Fibroblast of mammary gland (primary cell): ENCODE measurements at places on chromosomes 1 and 21.

DNA sequence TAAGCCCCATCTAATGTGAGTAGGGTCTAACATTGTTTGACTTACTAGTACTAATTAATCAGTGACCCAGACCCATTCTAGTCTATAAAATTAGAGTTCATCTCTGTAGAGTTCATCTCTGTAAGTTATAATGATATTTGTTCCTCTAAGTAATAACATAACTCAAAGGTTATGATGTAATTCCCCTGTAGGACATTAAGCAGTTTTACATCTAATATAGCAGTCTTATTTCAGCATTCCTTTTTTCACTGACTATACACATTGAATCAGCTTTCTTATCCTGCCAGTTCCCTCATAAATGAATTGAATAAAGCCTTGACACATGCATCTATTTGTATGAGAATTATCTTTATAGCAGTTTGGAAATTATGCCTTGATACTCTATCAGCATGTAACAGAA lies 90.9 kb downstream of the SH3GLB1 start:
- no peak for DNase-seq

DNA sequence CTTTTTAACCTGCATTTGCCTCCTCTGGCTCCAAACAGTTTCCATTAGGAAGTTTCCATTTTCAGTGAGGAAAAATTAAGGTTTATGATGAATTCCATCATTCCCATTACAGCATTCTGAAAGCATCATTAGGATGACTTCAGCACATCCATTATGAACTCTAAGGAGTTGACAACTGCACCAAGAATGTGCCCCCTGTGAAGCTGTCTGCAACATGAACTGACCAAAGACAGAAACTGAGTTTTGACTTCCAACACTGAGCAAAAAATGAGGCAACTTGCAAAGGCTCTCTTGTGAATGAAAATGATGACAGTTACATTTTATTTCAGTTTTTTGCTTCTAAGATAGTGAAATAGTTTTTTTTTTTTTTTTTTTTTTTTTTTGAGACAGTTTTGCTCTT lies 18.3 kb upstream of the KCNE1 start:
- DNase-seq: peak; percentile 82

DNA sequence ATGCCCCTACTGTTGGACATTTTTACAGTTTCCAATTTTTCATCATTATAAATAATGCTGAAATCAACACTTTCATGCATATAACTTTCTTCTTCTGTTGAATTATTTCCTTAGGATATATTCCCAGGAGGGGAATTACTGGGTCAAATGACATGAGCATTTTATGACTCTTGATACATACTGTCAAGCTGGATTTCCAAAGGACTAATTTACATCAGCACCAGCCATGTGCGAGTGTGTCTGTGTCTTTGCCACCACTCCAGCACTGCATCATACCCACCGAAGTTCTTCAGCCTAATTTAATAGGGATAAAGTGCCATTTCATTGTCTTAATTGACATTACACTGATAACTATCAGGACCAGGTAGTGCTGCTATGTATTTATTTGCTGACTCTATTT lies 146.7 kb downstream of the CSMD2 start:
- DNase-seq: no peak

GRCh38 chr21:14448784-14449183 lies 65.8 kb upstream of the HSPA13 start:
- no peak for DNase-seq

- DNase-seq: no peak
These were observed 2.4 kb upstream of the ITLN2 start for GRCh38 chr1:160956966-160957365.

- DNase-seq: no peak
These were observed 10.8 kb downstream of the COQ8A start for GRCh38 chr1:226950871-226951270.

- DNase-seq: no peak
These were observed 710.2 kb downstream of the AMY1C start for GRCh38 chr1:104459886-104460285.

DNA sequence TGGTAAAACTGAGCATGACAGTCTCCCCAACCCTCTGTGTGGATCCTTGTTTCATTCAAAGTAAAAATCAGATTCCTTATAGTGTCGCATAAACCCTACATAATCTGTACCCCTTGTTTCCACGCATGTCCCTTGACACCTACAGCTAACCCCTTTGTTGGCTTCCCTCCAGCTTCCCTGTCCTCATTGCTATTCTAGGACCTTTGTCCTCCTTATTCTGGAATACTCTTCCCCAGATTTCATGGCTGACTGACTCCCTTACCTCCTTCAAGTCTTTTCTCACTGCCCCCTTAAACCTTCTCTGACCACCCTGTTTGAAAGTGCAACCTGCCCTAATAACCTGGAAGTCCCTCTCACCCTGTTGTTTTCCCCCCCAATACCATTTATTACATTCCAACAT lies 4.0 kb downstream of the RNF11 start:
- DNase-seq: no peak

DNA sequence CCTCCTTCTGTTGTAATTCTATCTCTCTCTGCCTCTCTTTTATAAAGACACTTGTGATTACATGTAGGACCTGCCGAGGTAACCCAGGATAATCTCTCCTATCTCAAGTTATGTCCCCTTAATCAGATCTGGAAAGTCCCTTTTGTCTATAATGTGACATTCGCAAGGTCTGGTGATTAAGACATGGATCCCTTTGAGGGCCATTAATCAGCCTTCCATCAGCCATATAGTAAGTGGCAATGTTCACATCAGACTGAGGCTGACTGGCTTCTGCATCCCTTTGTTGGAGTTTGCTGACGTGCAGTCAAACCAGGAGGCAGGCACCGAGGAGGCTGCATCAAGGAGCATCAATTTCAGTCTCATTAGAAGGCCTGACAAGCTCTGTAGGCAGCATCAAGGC lies 209.6 kb downstream of the BACH1 start:
- DNase-seq: no peak

DNA sequence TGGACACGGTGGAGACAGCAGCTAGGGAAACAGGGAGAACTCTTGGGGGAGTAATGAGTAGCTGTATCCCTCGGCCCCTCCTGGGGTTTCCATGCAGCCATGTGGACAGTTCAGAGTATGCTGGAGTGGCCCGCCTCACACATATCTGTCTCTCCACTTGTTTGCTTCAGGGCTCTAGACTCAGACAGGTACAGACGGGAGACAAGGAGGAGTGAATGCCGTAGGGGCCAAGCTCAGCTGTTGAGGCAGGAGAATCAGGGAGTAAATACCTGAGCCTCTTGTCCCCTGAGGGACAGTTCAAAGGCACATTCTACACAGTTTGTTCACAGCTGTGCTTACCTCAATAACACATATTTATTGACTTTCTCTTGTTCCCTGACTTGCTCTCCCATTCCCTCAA lies 7.7 kb upstream of the PTGFRN start:
- DNase-seq: no peak

DNA sequence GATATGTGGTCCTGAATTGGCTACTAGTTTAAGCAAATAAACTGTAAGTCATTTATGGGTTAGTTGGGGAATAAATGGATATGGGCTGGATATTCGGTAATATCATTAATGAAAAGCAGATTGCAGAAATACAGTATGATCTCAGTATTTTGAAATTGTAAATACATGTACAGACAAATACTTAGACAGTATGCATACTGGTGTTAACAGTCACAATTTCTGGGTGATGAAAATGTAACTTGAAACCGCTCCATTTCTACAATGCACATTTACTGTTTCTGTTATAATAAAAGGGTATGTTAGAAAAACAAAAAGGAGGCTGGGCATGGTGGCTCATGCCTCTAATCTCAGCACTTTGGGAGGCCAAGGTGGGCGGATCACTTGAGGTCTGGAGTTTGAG lies 28.0 kb downstream of the BLZF1 start:
- DNase-seq: peak; percentile 10

GRCh38 chr21:36533468-36533848 lies 53.5 kb upstream of the CLDN14 start:
- no peak for DNase-seq

DNA sequence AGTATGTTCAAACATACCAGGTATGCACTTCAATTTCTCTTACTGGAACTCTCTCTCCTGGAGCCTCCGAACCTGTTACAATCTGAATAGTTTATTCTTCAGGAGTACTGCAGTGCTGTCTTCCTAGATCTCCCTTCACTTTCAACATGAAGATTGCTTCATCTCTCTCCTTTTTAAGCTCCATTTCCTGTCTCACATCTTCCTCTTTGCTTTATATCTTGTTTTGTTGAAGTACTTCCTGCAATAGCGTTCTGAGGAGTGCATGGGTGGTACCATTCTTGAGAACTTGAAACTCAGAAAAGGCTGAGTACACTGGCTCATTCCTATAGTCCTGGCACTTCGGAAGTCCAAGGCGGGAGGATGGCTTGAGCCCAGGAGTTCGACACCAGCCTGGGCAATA lies 15.7 kb upstream of the C1orf146 start:
- DNase-seq: no peak

GRCh38 chr1:211928993-211929637 lies 98.6 kb upstream of the LPGAT1 start:
- DNase-seq: peak; percentile 22

DNA sequence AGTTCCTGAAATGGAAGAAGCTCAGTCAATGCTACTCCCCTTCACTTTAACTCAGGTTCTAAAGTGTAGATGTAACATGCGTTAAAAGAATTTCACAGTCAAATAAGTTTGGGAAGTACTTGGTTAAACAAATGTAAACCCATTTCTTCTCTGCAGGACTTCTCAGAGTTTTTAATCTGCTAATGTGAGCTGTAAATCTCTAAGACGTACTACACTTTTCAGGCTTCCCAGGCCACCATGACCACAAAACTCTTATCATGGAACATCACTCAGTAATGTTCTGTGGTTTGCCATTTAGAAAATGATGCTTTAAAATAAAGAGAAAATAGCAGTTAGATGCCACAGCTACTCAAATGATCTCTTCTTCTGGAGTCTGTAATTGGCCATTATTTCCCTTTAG lies 104.3 kb downstream of the HHIPL2 start:
- no peak for DNase-seq

DNA sequence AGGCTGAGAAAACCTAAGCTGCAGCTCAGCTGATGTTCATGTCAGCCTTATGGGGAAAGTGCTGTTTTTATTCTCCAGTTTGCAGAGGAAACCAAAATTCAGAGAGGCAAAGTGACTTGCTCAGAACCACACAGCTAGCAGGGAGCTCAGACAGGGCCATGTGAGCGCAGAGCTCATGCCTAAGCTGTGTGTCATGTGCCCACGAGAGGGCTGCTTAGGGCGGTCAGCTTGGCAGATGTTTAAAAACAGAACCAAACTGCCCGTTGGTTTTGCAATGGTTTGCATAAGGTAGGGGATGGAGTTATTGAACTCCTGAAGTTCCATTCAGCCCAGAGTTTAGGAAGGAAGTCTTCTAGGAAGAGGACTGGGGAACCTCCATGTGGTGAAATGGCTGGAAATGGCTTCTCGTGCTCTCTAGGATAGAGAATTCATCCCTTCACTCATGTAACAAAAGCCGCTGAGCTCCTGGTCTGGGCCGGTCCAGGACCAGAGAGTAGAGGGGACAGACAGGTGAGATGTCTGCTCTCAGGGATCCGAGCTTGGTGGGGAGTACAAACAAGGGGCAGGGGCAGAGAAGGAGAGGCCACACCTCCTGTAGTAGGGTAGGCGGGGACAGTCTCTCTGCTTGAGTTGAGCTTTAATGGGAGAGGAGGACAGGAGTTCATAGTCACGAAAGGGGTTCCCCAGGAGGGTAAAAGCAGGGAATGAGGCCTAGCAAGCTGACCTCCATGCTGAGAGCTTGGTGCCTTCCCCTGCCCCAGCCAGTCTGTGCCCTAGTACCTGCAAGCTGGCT lies 46.9 kb downstream of the ARHGEF10L start:
- DNase-seq: peak; percentile 90

- DNase-seq: no peak
These were observed 777 bp downstream of the LRRC41 start for GRCh38 chr1:46302641-46303037.

- no peak for DNase-seq
These were observed 110.7 kb downstream of the ROR1 start for GRCh38 chr1:63884486-63884885.

DNA sequence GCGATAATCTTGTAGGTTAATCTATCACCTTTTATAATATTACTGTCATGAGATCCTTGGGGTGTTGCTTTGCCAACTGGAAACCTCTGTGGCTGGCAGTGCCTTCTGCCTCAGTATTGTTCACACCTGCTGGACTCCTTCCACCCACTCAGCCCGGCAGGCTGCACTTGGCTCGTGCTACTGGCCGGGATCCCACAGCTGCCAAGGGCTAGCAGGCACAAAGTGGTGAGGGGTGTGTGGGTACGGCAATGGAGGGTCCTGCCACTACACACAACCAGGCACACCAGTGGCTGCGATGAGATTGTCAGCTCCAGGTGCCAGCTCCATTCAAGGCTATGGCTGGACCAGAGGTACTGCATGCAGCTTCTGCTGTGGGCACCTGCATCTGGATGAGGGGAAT lies 191.2 kb upstream of the LYPLAL1 start:
- no peak for DNase-seq

GRCh38 chr1:31111290-31111951 lies 45.9 kb upstream of the PUM1 start:
- peak; percentile 59 for DNase-seq

DNA sequence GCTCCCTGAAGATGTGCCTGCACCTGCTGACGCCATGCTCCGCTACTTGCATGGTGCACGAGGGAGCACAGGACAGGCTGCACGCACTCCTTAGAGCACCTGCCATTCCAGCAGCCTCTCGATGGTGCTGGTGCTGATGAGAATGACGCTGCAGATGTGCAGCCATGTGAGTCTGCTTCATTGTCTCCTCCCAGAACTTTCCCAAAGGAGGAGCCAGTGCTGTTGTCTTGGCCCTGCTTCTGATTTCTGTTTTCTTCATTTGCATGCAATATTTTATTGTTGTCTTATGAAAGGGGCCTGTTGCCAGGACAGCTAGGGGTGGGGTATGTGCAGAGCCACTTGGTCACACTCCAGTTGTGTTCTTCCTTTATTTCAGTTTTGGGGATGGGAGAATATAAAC lies 70.1 kb downstream of the PCBP3 start:
- DNase-seq: no peak

- peak; percentile 90 for DNase-seq
These were observed 11.4 kb upstream of the BCAR3 start for GRCh38 chr1:93692983-93693591.

GRCh38 chr1:15696956-15697521 lies 12.9 kb downstream of the PLEKHM2 start:
- DNase-seq: no peak

- no peak for DNase-seq
These were observed 19.8 kb upstream of the CASZ1 start for GRCh38 chr1:10816233-10816632.

GRCh38 chr1:88371436-88372023 lies 312.5 kb upstream of the PKN2 start:
- DNase-seq: no peak

DNA sequence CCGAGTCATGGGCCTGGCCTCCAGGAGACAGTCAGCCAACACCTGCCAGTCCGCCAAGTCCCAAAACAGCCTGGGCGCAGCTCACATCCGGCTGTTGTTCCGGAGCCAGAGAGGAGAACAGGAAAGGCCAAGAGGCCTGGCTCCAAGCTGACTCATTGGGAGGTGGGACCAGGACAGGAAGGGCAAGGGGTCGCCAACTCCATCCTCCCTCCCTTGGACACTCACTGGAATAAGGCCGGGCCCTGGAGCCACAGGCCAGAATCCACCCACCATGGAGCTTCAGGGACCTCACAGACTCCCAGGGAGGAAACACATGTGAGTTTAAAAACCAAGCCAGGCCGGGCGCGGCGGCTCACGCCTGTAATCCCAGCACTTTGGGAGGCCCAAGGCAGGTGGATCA lies 25.1 kb upstream of the CLIC4 start:
- DNase-seq: peak; percentile 97
